Stimulated activated CD8-positive, alpha-beta memory T cell treated with anti-CD3 and anti-CD28 coated beads, Interleukin-7, amount 100 ng/mL, for 1 hour (primary cell): ENCODE measurements at places on chromosomes 4 and X.

DNA sequence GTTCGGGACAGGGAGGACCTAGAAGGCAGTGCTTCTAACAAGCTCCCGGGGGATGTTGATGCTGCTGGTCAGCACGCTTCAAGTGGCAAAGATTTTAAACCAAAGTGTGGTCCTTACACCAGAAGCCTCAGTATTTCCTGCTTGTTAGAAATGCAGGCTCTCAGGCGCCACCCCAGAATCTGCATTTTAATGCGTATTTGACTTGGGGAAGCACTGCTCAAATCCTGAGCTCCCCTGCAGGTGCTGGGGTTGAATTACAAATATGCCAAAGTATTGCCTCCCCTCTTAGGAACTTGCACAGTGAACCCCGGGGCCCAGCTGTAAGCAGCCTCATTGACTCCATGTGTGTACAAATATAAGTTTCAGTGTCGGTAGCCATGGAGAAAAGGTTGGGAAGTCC is 70.8 kb upstream of the RAI2 start:
- no peak for DNase-seq

DNA sequence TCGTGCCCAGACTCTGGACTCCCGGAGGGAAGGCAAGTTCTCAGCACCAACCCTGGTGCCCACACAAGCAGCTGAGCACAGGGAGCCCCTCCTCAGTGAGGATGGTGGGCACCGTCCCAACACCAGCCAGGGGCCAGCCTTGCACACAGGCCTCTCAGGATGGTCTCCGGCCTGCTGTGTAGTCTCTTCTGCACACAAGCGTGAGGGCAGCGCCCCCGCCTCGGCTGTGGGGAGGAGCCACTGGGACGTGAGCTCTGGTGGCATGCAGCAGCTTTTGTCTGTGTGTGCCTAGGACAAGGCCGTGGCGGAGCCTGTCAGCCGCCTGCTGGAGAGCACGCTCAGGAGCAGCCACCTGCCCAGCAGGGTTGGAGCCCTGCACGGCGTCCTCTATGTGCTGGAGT is 16.1 kb upstream of the MSANTD1 start:
- DNase-seq, result no peak

DNA sequence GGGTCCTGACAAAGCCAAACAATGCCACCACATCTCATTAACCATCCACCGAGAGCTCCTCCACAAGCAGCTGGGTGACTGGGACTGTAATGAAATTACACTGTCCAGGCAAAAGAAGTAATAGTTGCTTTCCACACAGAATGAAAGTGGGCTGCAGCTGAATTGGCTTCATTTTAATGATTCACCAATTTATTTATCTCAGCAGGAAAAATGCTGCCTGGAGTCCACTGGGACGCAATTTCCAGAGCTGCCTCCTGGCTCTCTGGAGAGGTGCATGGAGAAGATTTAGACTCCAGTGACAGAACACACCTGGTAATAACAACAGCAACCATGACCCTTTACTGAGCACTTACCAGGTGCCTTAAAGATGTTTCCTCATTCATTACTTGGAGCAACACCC is 226.7 kb downstream of the LDB2 start:
- DNase-seq, result no peak

DNA sequence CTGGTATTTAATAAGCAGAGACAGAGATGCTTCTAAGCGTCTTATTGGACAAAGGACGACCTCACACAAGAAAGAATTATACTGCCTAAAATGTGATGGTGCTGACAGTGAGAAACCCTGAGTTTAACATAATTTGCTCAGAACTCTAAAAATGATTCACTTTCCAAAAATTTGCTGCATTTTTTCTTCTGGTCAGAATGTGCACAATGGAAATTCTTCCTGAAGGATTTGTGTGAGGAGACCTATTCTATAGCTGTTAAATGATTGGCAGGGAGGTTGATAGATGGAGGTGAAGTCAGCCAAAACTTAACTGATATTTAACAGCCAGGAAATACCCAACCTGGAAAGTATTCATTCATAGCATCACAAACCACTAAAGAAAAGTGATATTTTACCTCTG is 1.7 kb downstream of the MAGEC3 start:
- DNase-seq, result no peak

GRCh38 chr4:1644891-1645657 is 39.0 kb downstream of the FAM53A start:
- DNase-seq, result no peak

- DNase-seq, result no peak
Measured at GRCh38 chr4:151157543-151157942, 58.1 kb downstream of the RPS3A start.

DNA sequence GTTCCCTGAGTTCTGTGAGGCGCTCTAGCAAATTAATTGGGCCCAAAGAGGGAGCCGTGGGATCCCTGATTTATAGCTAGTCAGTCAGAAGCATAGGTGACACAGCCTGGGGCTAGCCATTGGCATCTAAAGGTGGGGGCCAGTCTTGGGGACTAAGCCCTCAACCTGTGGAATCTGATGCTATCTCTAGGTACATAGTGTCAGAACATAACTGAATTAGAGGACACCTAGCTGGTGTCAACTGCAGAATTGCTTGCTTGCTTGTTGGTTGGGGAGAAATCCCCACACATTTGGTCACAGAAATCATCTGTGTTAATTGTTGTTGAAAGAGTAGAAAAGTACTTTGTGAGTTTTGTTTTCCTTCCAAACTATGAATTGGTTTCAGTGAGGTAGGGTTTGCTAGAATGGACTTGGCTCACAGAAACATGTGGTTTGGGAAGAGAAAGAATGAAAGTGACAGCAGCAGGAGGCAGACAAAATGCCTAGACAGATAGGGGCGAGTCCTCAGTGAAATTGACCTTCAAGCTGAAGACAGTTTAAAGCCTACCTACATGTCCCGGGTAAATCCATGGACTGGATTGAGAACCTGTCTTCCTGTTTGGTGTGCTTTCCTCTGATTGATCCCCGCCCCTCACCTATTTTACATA is 12.8 kb upstream of the GPR82 start:
- no peak for DNase-seq

DNA sequence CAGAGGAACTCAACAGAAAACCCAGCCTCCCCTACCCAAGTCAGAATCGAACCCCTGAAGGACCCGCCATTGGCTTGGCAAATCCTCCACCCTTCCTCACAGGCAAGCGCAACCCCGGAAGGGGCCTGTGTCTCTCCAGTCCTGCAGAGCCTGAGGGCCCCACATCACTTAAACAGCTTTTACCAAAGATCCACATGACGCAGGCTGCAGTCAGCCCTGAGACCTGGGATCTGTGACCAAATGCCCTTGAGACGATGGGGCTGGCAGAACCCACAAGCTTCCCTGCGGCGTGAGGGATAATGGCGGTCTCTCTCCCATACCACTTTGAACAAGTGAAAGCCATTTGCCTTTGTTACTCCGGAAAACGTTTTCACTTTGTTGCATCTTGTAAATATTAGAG is 54.9 kb downstream of the ACOX3 start:
- no peak for DNase-seq

- DNase-seq, result no peak
Measured at GRCh38 chr4:24719615-24720014, 75.8 kb upstream of the SOD3 start.

DNA sequence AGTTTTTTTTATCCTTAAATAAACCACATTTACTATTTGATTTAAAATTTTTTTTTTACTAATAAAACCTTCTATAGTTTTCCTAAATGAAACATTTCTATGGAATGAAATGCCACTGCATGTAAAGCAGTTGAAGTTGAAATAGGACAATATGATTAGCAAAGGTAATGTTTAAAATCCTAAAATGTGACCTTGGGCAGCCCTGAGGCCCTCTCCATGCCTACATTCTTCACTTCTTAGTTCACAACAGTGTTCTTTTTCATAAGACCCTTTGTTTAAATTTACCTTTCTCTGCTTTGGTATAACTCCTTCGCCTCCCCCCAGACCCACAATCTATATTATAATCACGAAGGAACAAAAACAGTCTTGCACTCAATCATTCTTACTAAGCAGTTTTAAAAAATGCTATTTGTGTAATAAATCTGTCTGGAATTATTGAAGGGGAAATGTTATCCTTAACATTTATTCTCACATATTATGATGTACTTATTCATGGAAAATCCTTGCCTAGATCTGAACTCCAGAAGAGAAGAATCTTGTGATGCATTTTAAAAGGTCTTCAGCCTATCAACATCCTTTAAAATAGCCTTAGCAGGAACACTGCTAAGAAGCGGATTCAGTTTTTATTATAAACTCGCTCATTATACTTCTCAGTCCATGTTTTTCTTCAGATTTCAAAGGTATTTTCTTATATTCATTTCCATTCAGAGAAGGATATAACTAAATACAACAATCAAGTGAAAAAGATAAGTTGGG is 124.6 kb upstream of the NAP1L5 start:
- no peak for DNase-seq

- DNase-seq, result no peak
Measured at GRCh38 chr4:48103483-48104139, 30.4 kb downstream of the TXK start.

GRCh38 chrX:137052643-137053235 is 18.9 kb upstream of the GPR101 start:
- no peak for DNase-seq

- no peak for DNase-seq
Measured at GRCh38 chrX:97119474-97120109, 235.9 kb downstream of the RPA4 start.

- no peak for DNase-seq
Measured at GRCh38 chr4:84493092-84493850, 5.8 kb downstream of the NKX6-1 start.

GRCh38 chr4:185638093-185638492 is 102.8 kb upstream of the PDLIM3 start:
- no peak for DNase-seq

GRCh38 chr4:144494280-144494679 is 151.7 kb upstream of the HHIP start:
- DNase-seq, result no peak

DNA sequence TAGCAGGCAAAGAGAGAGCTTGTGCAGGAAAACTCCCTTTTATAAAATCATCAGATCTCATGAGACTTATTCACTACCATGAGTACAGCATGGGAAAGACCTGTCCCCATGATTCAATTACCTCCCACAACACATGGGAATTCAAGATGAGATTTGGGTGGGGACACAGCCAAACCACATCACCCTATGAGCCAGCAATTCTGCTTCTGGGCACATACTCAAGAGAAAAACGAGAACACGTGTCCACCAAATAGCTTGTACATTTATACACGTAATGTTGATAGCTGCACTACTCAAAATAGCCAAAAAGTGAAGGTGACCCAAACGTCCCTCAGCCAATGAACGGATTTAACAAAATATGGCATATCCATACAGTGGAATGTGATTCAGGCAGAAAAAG is 94.5 kb upstream of the DHRSX start:
- no peak for DNase-seq

DNA sequence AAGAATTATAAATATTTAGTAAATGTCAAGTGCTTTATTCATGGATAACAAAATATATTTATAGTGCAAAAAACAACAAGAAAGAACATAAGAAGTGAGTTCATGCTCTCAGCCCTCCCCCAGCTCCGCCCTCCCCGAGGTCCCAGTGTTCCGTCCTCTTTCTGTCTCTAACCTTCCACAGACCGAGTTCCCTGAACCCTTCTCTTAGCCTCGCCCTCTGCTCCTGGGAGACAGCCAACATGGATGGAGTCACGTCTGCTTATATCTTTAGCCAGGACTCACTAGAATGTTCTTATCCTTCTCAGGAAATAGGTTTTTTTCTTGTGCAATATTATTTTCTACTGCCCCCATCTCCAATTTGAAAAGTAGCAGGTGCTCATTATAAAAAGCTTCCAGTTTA is 40.1 kb upstream of the HELT start:
- DNase-seq, result no peak

- DNase-seq, result no peak
Measured at GRCh38 chr4:147003956-147004809, 58.5 kb upstream of the TTC29 start.

- DNase-seq, result no peak
Measured at GRCh38 chrX:3378156-3378555, 31.7 kb upstream of the MXRA5 start.
